ENCODE measurements at places on chromosomes 3 and 15. TPM values are rescaled to one million over a fixed set of nuclear protein-coding genes. Genes with fewer than 3 reads are reported as not detected.

Gene PLCB2
- total RNA-seq = 1.5 TPM

DNA sequence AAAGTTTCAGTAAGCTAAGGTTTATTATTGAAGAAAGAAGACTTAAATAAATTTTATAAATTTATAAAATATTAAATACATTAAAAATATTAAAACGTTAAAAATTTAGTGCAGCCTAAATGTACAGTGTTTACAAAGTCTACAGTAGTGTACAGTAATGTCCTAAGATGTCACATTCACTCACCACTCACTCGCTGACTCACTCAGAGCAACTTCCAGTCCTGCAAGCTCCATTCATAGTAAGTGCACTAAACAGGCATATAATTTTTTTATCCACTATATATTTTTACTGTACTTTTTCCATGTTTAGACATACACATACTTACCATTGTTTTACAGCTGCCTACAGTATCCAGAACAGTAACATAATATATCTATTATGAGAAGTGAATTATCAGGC, 51.5 kb downstream of the TJP1 start:
- DNase-seq = no peak

GRCh38 chr3:116929505-116930222, 220.1 kb downstream of the TUSC7 start:
- DNase-seq = no peak

- no peak for DNase-seq
Measured at GRCh38 chr15:23567921-23568320, 2.4 kb downstream of the MKRN3 start.

Gene SPINK8
- total RNA-seq = not detected

DNA sequence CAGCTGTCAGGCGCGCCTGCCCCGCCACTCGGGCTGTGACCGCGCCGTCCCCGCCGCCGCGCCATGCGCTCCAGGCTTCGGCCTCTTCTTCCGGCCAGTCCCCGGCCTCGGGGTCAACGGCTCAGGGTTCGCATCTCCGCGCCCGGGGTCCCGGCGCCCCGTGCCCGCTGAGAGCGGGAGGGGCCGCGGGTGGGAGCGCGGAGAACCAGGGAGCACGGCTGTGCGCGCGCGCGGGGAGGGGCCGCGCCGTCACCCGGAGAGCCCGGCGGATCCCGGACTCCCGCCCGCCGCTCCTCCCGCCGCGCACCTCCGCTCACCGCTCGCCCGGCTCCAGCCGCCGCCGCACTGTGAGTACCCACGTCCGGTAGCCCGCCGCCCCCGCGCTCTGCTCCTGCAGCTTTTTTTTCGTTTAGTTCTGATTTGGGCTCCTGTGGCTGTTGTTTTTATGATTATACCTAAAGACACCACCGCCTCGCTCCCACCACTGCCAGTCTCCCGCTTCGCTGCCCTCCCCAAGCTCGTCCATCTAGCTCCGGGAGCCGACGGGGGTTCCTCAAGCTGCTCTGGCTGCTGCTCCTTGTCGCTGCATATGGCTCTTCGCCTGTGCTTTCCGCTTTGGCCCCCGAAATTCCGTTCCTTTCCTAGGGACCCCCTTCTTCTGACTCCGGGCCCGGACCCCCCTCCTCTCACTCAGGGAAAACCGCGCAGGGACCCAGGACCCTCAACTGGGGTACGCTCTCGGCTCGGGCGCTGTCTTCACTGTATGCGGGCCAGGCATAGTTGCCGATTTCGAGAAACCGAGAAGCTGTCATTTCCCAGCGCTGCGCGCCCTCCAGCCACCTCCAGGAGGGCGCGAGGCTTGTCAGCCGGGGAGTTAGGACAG, 1.8 kb upstream of the SKOR1 start:
- no peak for DNase-seq
